Stimulated activated CD8-positive, alpha-beta memory T cell treated with anti-CD3 and anti-CD28 coated beads, Interleukin-2, amount 100 ng/mL, for 1 hour (primary cell): ENCODE measurements at places on chromosomes 5 and 9.

GRCh38 chr5:52928689-52929088 lies 60.5 kb upstream of the ITGA2 start:
- no peak for DNase-seq

DNA sequence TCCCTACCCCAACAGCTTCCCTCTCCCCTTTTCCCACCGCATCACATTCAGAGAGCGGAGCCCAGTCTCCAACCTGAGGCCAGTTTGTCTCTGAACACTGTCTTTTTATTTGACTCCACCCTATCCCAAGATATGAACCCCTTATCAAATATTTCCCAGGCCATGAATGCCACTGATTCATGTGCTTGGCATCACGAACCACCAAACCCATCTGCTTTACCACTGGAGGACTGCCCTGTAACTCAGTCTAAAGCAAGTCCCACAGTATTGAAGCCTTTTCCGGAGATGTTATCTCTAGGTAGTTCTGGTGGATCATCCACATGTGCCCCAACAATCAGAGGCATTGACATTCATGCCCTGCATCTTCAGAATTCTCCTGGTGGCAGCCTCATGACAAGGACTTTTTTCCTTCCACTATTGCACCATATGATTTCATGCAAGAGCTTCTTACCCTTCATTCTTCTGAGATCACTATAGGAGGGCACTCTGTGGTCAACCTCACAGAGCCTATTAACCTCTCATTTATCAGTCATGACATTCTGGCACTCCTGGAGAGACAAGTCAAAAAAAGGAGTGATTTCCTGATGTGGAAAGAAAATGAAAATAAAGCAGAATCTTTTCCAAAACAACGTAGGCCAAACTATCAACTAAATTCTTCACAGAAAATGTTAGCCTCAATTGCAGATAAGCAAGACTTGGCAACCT lies 12.3 kb upstream of the SPATA31D4 start:
- no peak for DNase-seq

DNA sequence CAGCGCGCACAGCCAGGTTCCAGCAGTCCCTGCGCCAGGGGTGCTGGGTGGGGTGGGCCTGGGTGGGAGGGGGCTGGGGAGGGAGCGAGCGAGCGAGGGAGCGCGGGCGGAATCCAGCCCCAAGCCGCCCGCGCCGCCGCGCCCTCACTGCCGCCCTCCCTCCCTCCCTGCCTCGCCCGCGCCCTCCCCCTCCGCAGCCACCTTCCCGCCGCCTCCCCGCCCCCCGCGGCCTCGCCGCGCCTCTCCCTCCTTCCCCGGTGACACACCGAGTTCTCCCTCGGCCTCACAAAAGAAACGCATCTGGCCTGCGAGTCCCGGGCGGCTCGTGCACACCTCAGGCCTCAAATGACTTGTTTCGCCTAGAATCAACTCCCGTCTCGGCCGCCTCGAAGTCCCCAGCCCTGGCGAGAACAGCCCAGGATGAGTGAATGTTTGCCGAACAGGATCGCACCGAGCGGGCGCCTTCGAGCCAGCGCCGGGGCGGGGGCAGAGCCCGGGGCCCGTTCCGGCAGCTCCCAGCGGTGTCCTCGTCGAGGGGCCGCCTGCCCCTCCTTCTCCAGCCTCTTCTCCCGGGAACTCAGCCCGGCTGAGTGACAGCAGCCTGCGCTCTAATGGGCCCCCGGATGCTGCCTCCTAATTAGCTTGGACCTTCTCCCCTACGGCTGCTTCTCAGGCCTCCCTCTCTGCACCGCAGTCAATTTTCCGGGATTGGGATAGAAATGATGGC lies 371 bp upstream of the PITX1 start:
- DNase-seq: no peak

DNA sequence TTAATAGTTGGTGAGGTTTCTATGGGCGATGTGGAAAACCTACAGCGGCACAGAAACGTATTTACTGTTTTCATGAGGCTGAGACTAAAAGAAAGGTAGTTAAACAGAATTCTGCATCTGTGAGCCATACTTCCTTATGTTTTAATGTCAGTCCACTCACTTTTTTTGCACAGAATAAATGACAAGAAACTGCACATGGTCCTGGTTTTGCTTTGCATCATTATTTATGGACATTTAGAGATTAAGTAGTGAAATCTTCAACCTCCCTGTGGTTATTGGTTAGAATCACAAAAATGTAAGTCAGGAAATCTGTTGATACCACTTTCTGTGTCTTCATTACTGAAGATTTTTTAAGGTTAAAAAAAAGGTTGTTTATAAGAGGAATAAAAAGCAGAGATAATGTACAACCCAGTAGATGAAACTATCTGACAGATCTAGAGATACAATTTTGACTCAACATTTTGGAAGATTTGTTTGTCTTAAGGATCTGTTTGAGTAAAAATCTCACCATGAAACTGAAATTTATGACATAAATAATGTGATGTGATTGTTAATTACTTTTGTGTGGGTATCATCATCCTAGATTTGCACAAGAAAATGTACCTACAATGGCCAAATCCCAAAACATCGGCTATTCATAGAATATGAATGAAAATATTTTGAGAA lies 2.4 kb downstream of the PRR16 start:
- no peak for DNase-seq

DNA sequence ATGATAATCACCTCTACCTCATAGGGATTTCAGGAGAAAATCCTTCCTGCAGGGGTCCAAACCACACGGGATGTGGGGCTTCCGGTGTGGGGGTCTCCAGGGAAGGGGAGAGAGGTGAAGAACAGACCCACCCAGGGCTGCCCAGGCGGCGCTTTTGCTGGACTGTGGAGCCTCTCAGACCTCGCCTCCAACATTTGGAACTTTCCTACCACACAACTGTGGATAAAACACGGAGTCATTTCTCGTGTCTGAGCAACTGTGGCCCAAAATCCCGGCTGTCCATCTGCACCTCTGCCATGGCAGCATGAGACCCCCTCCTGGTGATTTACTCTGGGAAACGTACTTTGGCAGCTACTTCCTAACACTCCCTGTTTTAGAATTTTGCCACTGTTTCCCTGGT lies 307.8 kb upstream of the IRX4 start:
- DNase-seq: no peak

- no peak for DNase-seq
These were observed 442.0 kb upstream of the MEF2C start for GRCh38 chr5:89324990-89325389.

- no peak for DNase-seq
These were observed 320.4 kb downstream of the DRD1 start for GRCh38 chr5:175123542-175123941.

GRCh38 chr9:91677331-91677730 lies 253.7 kb upstream of the NFIL3 start:
- DNase-seq: no peak

- DNase-seq: no peak
These were observed 78.5 kb upstream of the SPATA31D4 start for GRCh38 chr9:81849631-81850259.

GRCh38 chr9:78626971-78627370 lies 330.0 kb downstream of the PSAT1 start:
- DNase-seq: no peak

GRCh38 chr5:157045601-157046000 lies 13.3 kb downstream of the HAVCR1 start:
- DNase-seq: no peak

DNA sequence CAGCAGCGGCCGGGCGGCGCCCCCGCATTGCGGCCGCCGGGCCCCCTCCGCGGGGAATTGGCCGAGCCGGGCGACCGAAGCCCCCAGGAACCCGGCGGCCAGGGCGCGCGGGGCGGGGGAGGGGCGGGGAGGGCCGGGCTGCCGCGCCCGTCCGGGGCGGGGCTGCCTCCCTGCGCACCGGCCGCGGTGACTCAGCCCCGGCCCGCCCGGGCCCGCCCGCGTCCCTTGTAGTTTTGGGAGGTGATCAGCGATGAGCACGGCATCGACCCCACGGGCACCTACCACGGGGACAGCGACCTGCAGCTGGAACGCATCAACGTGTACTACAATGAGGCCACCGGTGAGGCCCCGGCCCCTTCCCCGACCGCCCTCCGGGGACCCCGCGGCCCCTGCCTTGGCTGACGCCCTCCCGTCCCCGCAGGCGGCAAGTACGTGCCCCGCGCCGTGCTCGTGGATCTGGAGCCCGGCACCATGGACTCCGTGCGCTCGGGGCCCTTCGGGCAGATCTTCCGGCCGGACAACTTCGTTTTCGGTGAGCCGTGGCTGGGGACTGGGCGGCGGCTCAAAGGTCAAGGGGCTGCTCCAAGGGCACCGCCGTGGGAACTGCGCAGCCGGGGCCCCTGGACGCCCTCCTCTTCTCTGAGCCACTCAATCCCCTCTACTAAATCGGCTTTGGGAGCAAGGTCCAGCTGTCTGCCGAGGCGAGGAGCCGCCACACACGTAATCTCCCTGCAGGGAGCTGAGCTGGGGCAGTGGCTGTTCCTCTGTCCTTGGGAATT lies 592 bp downstream of the TUBB4B start:
- peak; percentile 41 for DNase-seq

DNA sequence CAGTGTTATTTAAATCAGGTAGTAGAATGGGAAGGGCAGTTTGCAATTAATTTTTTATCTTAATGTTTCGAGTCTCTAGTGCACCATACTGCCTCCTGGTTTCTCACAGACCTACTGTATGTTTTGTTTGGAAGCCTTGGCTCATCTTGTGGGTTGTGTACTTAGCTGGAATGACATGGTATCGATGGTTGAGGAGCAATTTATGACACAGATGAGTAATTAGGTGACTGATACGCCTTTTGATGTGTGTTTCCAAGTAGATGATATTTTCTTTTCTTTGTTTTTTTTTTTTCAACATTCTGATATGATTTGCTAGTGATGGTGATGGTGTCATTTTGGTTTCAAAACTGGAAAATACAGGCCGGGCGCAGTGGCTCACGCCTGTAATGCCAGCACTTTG lies 16.1 kb downstream of the BASP1 start:
- no peak for DNase-seq

DNA sequence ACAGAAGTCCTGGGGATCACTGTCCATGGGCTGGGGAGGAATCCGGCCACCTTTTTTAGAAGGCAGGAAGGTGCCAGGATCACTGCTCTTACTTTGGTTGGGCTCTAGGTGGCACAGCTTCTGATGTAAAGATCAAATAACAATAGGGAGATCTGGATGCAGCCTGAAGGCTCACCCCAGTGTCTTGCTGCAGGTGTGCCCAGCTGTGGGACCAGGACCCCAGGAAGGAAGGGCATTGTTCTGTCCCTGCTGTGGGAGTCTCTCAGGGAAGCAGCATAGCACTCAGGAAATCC lies 69.6 kb downstream of the DAB2IP start:
- DNase-seq: no peak

- no peak for DNase-seq
These were observed 1.5 kb downstream of the TRIM41 start for GRCh38 chr5:181224390-181225229.

- no peak for DNase-seq
These were observed 8.2 kb downstream of the IL4 start for GRCh38 chr5:132681983-132682382.

DNA sequence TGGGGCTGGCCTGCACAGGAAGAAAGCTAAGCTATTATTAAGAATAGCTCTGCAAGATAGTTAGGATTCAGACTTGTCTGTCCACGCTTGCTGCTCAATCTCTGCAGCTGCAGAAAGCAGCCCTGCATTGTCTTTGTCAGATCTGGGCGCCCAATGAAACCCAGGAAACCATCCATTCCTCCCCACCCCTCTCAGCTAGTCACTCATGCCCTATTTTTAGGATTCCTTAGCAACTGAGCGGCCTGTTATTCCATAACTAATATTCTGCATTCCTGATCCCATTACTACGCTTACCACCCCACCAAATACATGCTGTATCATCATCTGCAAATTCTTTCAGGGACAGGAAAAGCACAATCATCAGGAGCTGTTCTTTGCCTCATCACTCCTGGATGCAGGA lies 52.9 kb upstream of the APC start:
- no peak for DNase-seq

GRCh38 chr5:36177715-36178523 lies 26.0 kb downstream of the SKP2 start:
- no peak for DNase-seq

- no peak for DNase-seq
These were observed 79.1 kb downstream of the AOPEP start for GRCh38 chr9:94805585-94805984.

GRCh38 chr9:37229882-37230482 lies 109.6 kb downstream of the ZCCHC7 start:
- no peak for DNase-seq

DNA sequence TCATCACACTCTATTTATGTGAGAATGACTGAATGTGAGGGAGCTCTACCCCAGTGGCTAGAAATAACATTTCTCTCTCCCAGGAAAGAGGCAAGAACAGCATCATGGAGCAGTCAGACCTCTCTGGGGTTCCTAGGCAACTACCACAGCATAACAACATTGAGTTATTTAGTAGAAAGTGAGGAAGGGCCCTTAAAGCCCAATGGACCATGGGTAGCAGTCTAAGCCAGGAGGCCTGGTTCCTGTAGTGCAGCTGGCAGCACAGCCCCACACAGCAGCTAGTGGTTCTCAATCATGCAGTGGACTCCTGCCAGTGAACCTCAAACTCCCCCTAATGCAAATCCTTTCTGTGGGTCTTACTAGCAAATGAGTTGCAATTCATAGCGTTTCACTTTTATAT lies 55.3 kb downstream of the SPEF2 start:
- no peak for DNase-seq

DNA sequence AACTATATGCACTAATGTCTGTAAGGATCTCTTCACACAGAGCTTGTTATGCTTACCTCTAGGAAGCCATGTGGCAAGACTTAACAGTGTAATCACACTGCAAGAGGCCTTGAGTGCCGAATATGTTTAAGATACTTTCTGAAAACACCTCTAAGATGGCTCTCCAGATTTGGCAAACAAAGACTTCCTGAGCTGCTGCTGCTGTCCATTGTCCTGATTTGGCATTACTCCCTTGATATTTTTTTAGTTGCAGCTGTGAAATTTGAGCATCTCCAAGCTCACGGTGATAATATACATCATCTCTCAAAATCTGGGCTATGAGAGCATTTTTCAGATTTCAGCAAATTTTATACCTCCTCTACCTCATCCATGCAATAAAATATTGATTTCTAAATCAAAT lies 384.5 kb upstream of the CDH6 start:
- DNase-seq: no peak
